ENCODE measurements at places on chromosomes 5 and 9.

GRCh38 chr5:675871-676698, 17.1 kb downstream of the TPPP start:
- no peak for DNase-seq

DNA sequence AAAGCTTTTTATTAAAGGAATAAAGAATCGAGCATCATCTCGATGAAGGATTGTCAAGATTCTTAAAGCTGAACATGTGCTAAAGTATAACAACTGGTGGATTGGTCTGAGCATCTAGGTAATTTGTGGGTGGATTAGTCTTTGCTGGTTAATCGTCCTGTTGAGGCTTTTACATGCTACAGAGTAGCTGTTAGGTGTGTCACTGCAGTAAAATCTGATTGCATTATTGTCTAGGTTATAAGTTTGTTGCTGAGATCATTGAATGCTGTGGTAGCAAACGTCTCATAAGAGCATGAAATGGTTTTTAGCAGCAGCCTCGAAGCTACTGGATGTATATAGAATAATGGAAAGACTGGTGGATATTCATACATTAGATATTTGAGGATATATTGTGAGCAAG, 7.2 kb downstream of the FBXO38 start:
- no peak for DNase-seq

DNA sequence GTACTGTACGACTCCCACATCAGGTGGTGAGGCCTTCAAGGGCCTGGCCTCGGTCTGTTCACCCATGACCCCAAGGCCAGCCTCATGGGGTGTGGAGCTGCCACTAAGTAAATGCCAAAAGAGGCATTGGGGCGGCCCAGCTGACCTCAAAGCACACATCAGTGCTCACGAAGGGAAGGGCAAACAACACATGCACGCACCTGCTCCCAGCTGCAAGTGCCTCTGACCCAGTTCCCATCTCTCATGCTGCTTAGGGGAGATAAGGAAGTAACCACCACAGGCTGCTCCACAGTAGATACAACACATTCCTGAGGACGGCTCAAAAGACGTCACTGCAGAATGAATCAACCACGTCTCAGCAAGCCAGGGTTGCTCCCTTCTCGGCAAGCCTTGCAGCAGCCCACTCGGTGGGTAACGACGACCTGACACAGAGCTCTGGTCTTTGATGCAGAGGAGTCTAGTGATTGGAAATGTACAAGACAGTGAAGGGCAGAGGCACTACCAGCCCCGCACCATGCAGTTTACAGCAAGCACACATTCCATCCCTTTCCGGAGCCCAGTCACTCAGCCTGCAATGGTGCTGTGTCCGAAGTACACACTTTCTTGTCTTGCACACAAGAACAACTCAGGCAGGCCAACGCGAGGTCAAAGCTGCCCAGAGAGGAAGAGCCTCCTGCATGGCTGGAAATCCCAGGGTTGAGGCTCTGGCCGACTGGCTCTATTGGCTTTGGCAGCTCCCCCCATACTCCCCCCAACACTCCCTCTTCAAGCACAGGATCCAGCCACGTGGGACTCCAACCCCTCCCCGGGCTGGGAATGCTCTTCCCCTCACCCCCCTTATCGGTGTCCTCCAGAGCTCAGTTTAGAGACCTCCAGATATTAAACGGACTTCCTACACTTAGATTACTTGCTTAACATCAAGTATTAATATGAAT, 31.8 kb downstream of the FABP6 start:
- DNase-seq = no peak

GRCh38 chr9:112074250-112075008, 100.7 kb downstream of the SUSD1 start:
- peak; percentile 10 for DNase-seq

DNA sequence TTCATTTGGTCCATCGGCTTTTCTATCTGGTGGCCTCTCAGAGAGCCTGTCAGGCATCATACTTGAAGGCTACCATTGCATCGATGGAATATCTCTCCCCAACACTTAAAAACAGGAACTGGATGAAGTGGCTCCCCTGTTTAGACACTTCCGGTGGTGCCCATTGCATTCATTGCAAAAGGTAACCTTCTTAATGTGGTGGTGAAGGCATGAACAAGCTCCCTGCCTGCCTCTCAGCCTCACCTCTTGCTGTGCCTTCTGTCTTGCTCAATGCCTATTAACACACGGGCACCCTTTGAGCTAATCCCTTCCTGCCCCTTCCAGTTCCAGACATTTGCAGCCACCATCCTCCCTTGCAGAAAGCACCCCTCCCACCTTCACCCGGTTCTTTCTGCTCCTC, 233.1 kb upstream of the MSX2 start:
- no peak for DNase-seq

- no peak for DNase-seq
These were observed 24.8 kb downstream of the TGFBI start for GRCh38 chr5:136053336-136054141.

DNA sequence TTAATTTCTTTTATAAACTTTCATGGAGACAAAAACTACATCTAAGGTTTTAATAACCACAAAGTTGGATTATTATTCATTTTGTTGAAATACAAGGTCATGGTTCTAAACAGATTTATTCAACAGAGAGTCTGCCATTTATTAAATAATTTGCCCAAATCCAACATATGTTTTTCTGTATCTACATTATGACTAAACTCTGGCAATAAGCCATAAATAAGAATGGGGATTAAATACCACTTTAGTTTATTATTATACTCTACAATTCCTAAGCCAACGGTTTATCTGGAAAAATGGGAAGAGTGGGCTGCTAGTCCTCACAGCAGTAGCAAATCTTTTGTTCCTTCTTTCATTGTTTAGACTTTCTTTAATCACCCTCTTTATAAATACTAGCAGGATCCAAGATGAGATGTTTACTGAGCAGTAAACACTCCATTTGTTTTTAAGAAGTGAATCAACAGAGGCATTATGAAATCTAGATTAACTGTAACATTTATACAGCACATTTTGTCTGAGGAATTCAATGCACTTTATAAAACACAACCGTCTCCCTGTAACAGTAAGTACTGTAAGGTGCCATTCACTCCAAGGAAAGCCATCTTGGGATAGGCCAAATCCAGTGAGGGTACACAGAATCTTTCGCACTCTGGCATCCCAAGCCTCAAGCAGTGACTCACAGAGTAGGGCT, 89.7 kb downstream of the DROSHA start:
- no peak for DNase-seq

- DNase-seq = no peak
These were observed 12.4 kb downstream of the ITGA2 start for GRCh38 chr5:53001541-53001940.

GRCh38 chr9:76342858-76343257, 51.4 kb downstream of the RFK start:
- DNase-seq = no peak

Data from activated naive CD4-positive, alpha-beta T cell (primary cell).